ENCODE measurements at places on chromosomes 1 and 21. TPM values are rescaled to one million over a fixed set of nuclear protein-coding genes. Genes with fewer than 3 reads are reported as not detected.
A peak's percentile ranks its signal among the peaks of the same experiment; 100 is the strongest.

GRCh38 chr1:219514728-219515127 is 98.2 kb downstream of the ZC3H11B start:
- no peaks in the 10 kb centered on the region for H3K27me3 ChIP-seq
- DNase-seq: no peak
- no peak overlapping the region for H3K27ac ChIP-seq
- no peaks in the 10 kb centered on the region for H3K4me1 ChIP-seq
- H3K4me3 ChIP-seq: no peak overlapping the region

DNA sequence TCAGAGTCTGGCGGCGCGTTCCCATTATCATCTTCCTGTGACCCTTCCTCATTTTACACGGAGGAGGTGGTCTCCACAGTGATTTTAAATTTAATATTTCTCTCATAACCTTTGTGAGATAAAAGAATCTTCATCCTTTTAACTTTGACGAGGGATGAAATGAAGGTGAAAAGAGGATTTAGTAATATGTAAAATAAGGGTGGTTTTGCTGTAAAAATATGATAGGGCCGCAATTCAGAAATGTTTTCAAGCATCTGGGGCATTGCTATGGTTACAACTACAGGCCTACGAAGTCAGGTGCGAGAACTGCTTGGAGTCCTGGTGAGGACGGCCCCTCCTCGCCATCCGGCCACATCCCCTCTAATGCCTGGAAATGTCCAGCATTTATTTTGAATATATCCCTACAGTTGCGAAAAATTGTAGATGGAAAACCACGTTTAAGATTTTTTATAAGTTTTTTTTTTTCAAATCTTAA is 422 bp upstream of the RSBN1 start:
- no peak for DNase-seq
- peak overlapping the region; percentile 95 for H3K27ac ChIP-seq
- H3K4me1 ChIP-seq: peaks cover 28% of the 10 kb centered on the region
- no peaks in the 10 kb centered on the region for H3K36me3 ChIP-seq
- no peaks in the 10 kb centered on the region for H3K27me3 ChIP-seq
- H3K4me3 ChIP-seq: peak overlapping the region; percentile 87

DNA sequence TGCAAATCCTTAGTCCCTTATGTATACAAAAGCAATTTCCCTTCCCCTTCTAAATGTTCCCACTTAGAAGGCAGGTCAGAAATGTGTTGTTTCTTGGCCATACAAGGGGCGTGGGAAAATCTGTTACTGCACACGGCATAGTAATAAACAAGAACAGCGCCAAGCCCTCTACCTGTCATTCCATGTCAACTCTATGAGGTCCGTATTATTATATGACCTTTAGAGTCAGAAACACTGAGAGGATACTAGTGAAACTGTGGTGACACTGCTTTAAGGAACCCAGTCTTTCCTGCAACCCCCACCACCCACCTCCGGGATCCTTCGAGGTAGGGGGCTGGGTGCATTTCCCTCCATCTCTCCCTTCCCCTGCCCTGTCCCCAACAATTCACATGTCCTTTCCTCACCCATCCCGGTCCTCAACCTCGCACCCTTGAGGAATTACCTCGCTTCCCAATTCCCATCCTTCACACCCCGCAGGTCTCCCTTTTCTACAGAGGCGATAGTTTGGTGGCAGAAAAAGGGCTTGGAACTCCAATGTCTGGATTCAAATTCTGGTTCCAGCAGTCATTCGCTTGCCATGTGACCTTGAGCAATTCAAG is 647 bp downstream of the SDHB start:
- no peak for DNase-seq
- peaks cover 25% of the 10 kb centered on the region for H3K4me1 ChIP-seq
- H3K27ac ChIP-seq: peak overlapping the region; percentile 91
- H3K36me3 ChIP-seq: peaks cover 23% of the 10 kb centered on the region
- peak overlapping the region; percentile 66 for H3K4me3 ChIP-seq
- H3K27me3 ChIP-seq: no peaks in the 10 kb centered on the region

The URB2 gene
- total RNA-seq: 4.5 TPM

The PRAMEF20 gene
- total RNA-seq: not detected
